Colonic mucosa (tissue), 4 donors: ENCODE measurements at places on chromosomes 4 and X. TPM values are rescaled to one million over a fixed set of nuclear protein-coding genes. Genes with fewer than 3 reads are reported as not detected.

DNA sequence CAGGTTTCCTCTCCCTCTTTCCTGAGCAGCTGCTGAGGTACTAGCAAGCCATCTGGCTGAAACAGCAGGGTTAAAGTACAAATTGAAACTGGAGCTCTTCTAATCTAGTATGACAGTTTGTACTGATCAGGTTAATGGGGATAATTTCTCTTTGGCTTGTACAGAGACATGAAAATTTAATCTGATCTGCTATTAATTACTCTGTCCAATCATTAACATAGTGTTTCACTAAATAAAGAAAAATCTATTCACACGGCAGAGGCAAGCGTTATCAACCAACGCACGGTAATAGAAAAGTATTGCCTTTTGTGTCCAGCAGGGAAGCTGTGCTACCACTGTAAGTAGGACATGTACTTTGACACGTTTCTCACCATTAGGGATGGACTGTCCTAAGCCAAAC is 71.1 kb downstream of the IGSF1 start:
- no peaks in the 10 kb centered on the region for H3K4me1 ChIP-seq
- no peaks in the 10 kb centered on the region for H3K36me3 ChIP-seq
- no peak overlapping the region for H3K27ac ChIP-seq

The SPACA5 gene
- total RNA-seq = not detected

GRCh38 chr4:141501931-141502330 is 134.5 kb upstream of the IL15 start:
- no peaks in the 10 kb centered on the region for H3K36me3 ChIP-seq
- no peaks in the 10 kb centered on the region for H3K4me1 ChIP-seq
- no peaks in the 10 kb centered on the region for H3K27me3 ChIP-seq
- no peak overlapping the region for H3K4me3 ChIP-seq
- no peak overlapping the region for H3K27ac ChIP-seq
- no peak for DNase-seq

- H3K36me3 ChIP-seq = no peaks in the 10 kb centered on the region
- H3K4me3 ChIP-seq = no peak overlapping the region
- no peak overlapping the region for H3K27ac ChIP-seq
- no peak for DNase-seq
Measured at GRCh38 chr4:74656596-74656995, 137.7 kb downstream of the BTC start.

- H3K27ac ChIP-seq = peak overlapping the region; percentile 11
- no peaks in the 10 kb centered on the region for H3K4me1 ChIP-seq
- H3K4me3 ChIP-seq = no peak overlapping the region
- peak; percentile 29 for DNase-seq
Measured at GRCh38 chr4:139528377-139529005, 27.5 kb downstream of the SETD7 start.

DNA sequence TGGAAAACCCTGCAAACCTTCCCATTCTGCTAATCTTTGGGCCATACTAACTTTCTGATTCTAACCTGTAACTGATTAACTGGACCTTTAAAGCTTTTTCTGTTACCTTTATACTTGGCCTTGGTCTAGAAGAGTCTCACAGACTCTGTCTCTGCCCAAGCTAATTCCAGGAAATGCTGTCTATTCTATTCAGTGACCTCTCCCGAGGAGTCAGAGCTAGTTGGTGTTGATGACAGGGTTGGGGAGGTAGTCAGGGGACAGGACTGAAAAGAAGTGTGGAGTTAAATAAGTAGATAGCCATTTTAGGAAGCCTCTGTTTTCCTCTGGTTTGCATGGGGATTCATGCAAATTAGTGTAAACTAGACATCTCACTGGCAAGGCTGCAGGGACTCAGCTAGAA is 429.5 kb downstream of the GRID2 start:
- H3K4me1 ChIP-seq = no peaks in the 10 kb centered on the region
- H3K27ac ChIP-seq = no peak overlapping the region
- DNase-seq = no peak
- no peaks in the 10 kb centered on the region for H3K27me3 ChIP-seq
- no peak overlapping the region for H3K4me3 ChIP-seq
- no peaks in the 10 kb centered on the region for H3K36me3 ChIP-seq

The SLC4A4 gene
- 99.0 TPM for total RNA-seq

The DNAAF6 gene
- not detected for total RNA-seq

The CTAG1A gene
- not detected for total RNA-seq

- no peak overlapping the region for H3K27ac ChIP-seq
- H3K4me3 ChIP-seq = no peak overlapping the region
- DNase-seq = no peak
- no peaks in the 10 kb centered on the region for H3K4me1 ChIP-seq
- no peaks in the 10 kb centered on the region for H3K27me3 ChIP-seq
Measured at GRCh38 chr4:7007142-7007907, 35.8 kb upstream of the TADA2B start.

The IL21 gene
- total RNA-seq = not detected

DNA sequence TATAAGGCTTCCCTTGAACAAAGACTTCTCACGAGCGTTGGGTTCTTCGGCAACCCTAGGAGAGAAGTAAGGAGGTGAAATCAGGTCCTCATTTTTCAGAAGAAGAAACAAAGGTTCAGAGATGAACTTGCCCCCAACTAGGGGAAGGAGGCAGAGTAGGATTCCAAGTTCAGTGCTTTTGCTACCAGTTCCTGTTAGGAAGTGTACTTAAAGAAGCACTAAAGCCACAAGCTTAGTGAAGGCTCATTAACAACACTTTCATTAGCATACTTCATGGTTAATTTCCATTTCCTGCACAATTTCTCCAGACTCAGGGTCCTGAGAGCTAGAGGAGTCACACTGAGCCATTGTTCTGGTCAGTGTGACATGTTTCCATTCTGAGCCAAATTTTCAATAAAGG is 52.1 kb downstream of the VSIG4 start:
- H3K4me3 ChIP-seq = no peak overlapping the region
- H3K4me1 ChIP-seq = no peaks in the 10 kb centered on the region
- H3K36me3 ChIP-seq = no peaks in the 10 kb centered on the region
- no peak overlapping the region for H3K27ac ChIP-seq
- DNase-seq = no peak

- no peak overlapping the region for H3K27ac ChIP-seq
- H3K27me3 ChIP-seq = no peaks in the 10 kb centered on the region
- H3K4me3 ChIP-seq = no peak overlapping the region
- no peaks in the 10 kb centered on the region for H3K36me3 ChIP-seq
- DNase-seq = no peak
- no peaks in the 10 kb centered on the region for H3K4me1 ChIP-seq
Measured at GRCh38 chr4:136219592-136220125, 1312.6 kb downstream of the PCDH18 start.

- no peak overlapping the region for H3K4me3 ChIP-seq
- H3K27me3 ChIP-seq = no peaks in the 10 kb centered on the region
- no peak overlapping the region for H3K27ac ChIP-seq
- H3K4me1 ChIP-seq = peaks cover 14% of the 10 kb centered on the region
- H3K36me3 ChIP-seq = no peaks in the 10 kb centered on the region
Measured at GRCh38 chr4:37675587-37676290, 10.4 kb downstream of the RELL1 start.

The ADH1A gene
- total RNA-seq = 0.17 TPM

DNA sequence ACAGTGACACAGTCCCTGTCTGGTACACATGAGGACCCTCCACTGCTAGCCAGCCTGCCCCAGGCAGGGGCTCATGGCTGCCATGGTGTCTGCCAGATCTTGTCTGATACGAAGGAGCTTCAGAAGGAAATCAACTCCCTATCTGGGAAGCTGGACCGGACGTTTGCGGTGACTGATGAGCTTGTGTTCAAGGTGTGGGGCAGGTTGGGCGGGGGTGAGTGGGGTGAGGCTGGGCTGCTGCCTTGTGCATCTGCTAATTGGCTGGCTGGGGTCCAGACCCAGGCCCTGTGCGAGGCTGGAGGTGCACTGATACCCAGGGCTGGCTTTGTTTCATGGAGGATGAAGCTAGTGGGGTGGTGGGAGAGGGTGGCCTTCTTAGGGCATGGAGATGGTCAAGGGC is 13.8 kb downstream of the CCDC22 start:
- DNase-seq = no peak
- no peaks in the 10 kb centered on the region for H3K36me3 ChIP-seq
- no peak overlapping the region for H3K27ac ChIP-seq
- H3K4me1 ChIP-seq = no peaks in the 10 kb centered on the region
- no peak overlapping the region for H3K4me3 ChIP-seq

The UGT8 gene
- total RNA-seq = 42.8 TPM

GRCh38 chr4:175376287-175376977 is 435.6 kb downstream of the GPM6A start:
- no peak for DNase-seq
- no peaks in the 10 kb centered on the region for H3K36me3 ChIP-seq
- H3K27me3 ChIP-seq = no peaks in the 10 kb centered on the region
- no peaks in the 10 kb centered on the region for H3K4me1 ChIP-seq

DNA sequence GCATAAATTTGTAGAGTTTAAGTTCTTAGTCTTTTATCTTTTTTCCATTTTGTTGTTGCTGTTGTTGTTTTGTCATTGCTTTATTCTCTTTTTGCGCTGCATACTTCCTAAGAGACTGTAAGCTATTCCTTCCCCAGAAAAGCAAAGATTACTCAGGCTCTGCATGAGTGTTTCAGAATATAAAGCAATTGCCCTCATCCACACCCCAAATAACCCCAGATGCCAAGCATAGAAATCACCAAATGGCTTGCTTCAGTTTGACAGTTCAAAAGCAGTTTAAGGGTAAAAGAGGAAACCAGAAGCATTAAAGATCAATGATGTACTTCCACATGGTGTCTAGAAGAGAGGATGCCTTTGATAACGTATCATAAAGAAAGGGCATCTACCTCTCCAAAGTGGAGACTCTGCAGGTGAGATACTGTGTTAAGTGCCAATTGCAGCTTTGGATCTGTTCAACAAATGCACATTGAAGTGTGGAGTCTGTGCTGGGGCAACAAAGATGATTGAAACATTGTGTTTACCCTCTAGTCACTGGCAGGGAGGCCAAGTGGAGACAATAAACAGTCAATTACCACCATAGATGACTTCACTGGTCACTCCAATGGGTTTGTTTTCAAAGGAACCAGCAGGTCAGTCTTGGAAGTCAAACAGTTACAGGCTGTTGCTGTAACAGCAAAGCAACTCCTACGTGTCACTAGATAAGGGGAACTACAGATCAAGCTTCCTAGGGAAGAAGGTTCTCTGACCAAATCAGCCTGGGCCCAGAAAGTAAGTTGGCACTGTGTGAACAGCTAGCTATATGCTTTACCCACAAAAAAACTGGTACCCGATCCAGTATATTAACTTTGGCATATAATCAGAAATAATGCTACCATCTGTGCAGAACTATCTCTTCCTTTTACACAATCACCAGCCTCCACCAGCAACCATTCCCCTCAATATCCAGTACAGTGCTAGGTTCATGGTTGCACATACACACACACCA is 40.6 kb upstream of the IL21 start:
- H3K27me3 ChIP-seq = no peaks in the 10 kb centered on the region
- DNase-seq = no peak
- H3K27ac ChIP-seq = no peak overlapping the region
- no peaks in the 10 kb centered on the region for H3K36me3 ChIP-seq
- no peaks in the 10 kb centered on the region for H3K4me1 ChIP-seq

DNA sequence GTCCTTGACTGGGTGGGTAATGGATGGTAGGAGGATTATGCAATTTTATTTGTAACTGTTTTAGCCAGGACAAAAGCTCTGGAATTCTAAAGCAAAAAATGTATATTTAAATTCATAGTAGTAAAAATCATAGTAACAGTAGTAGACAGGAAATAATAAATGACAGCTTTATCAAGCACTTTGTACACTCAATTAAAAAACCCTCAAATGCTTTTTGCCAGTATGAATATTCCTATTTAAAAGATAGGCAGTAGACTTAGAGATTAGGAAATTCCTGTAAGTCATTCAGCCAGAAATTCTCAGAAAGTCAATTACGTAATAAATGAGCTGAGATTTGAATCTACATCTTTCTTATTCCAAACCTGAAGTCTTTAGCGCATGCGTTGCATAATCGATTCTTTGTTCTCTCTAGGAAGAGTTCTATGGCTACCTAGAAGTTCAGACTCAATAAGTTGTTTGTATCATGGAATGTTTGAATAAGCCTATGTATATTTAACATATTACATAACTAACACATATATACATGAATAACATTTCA is 2.5 kb downstream of the AADAT start:
- no peak overlapping the region for H3K4me3 ChIP-seq
- no peaks in the 10 kb centered on the region for H3K27me3 ChIP-seq
- DNase-seq = no peak
- H3K36me3 ChIP-seq = no peaks in the 10 kb centered on the region

DNA sequence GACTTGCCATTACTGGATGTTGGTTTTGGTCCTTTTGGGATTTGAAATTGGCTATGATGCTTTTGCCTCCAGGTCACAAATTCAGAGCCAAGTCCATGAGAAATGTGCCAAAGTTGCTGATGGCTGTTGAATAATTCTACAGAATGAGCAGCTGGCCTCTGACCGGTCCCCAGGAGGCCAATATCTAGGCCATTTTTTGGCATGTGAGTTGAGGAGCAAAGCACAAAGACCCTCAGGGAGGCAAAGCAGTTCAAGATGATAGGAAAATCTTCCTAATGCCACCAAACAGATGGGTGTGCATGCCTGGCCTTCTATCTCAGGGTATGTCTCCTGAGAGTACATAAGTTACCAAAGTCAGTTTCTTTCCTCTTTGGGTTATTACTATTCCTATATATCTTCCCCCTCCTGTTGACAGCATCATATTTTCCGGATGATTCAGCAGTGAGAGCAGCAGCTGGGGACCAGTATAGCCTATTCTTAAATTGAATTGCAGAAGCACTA is 44.4 kb downstream of the SEL1L3 start:
- no peak for DNase-seq
- no peaks in the 10 kb centered on the region for H3K27me3 ChIP-seq
- no peaks in the 10 kb centered on the region for H3K4me1 ChIP-seq
- peaks cover 10% of the 10 kb centered on the region for H3K36me3 ChIP-seq

DNA sequence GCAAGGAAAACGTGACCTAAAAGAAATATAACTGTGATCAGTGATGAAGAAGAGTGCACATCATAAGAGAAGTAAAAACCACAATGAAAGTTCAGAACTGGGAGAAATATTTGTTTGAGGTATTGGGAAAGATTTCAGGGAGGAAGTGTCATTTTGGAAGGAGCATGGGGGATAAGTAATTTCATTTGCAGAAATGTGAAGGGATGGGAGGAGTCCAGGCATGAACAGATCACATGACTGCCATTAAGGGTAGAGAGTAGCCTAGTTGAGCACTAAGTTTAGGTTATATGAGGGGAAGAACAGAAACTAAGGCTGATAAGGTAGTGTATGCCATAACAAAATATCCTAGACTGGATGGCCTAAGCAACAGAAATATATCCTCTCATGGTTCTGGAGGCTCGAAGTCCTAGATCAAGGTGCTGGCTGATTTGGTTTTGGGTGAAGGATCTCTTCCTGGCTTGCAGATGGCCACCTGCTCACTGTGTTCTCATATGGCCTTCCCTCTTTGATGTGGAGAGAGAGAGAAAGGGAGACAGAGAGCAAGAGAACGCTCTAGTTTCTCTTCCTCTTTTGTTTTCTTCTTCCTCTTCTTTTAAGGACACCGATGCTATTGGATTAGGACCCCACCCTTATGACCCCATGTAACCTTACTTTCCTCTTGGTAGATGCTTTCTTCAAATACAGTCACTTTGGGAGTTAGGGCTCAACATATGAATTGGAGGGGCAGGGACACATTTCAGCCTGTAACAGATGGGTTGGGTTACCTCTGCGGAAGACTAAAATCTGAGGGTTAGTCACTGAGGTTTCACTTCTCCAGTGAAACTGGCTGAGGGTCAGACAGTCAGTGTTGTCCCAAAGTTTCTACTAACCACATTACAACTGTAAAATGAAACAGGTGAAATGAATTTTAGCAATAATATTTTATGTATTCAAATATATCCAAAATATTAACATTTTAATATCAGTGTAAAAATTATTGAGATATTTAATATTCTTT is 77.9 kb downstream of the EGF start:
- no peak for DNase-seq
- H3K4me1 ChIP-seq = no peaks in the 10 kb centered on the region
- H3K27me3 ChIP-seq = no peaks in the 10 kb centered on the region
- H3K36me3 ChIP-seq = no peaks in the 10 kb centered on the region
- no peak overlapping the region for H3K27ac ChIP-seq
